ENCODE measurements at places on chromosomes 2 and 18. TPM values are rescaled to one million over a fixed set of nuclear protein-coding genes. Genes with fewer than 3 reads are reported as not detected.

DNA sequence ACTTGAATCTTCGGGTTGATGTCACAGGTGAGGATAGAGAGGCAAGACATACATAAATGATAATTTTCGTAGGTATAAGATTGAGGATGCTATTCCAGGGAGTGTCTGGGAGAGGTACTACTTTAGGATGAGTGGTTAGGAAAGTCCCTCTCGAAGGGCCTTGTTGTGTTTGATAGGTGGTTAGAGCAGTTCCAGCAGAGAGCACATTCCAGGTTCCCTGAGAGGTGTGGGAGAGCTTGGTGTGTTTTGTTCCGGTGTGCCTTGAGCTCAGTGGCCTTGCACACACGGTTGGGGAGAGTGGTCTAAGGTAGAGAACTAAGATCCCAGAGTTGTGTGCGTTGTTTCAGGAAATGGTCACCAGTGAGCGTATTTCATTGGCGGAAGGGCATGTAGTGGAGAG lies 191.4 kb downstream of the ZNF407 start:
- no peak for DNase-seq

DNA sequence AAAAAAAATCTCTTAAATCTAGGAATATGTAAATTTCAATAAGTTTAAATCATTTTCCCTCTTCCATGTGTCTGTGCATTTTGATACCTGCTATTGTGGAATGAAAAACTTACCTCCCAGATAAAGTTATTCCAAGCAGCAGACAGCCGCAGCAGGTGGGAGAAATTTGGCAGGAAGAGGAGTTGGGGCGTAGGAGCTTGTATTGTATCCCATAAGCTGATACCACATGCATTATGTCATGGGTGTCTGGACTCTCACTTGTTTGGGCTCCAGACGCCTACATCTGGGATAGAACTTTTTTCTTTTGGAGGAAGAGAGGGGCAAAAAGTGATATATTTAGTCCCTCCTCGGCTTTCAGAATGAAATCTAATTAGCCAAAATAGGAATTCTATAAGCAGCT lies 59.3 kb upstream of the TCF4 start:
- DNase-seq: no peak

- no peak for DNase-seq
These were observed 105.1 kb upstream of the PXDN start for GRCh38 chr2:1849450-1849849.

DNA sequence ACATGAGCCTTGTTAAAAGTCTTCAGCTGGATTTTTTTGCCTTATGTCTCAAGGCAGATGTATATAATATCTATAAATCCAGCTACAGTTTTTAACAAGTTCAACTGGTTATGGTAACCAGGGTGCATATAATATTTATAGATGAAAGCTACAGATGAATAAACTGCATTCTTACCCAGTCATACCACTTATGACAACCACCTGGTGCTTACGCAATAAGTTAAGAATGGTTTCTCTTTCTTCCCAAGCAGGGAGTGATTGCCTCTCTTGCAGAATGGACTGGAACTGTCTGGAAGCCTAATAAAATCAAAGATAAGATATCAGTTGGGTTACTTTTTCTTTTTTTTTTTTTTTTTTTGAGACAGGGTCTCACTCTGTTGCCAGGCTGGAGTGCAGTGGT lies 19.6 kb downstream of the DHX57 start:
- no peak for DNase-seq

GRCh38 chr2:173412628-173413027 lies 58.0 kb downstream of the CDCA7 start:
- no peak for DNase-seq

DNA sequence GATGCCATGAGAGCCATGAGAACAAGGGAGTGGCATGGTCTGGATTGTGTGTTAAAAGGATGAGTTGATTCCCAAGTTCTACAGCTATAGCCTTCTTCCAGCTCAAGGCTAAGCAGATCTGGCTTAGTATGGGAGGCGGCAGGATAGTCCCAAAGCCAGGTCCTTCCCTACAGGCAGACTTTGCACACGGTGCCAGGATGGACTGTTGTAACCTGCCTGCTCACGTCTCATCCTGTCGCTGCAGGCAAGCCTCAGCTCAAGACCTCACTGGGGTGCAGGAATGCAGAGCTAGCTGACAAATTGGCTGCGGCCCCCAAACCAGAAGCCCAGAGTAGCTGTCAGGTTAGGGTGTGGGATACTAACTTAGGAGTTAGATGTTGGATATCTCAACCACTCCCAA lies 28.8 kb upstream of the IGFBP5 start:
- no peak for DNase-seq

DNA sequence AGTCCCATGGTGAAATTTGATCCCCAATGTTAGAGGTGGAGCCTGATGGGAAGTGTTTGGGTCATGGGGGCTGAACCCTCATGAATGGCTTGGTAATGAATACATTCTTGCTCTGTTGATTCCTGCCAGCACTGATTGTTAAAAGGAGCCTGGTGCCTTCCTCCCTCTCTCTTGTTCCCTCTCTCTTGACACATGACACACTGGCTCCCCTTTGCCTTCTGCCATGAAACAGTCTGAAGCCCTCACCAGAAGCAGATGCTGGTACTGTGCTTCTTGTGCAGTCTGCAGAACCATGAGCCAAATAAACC lies 30.6 kb upstream of the EPC2 start:
- peak; percentile 83 for DNase-seq

DNA sequence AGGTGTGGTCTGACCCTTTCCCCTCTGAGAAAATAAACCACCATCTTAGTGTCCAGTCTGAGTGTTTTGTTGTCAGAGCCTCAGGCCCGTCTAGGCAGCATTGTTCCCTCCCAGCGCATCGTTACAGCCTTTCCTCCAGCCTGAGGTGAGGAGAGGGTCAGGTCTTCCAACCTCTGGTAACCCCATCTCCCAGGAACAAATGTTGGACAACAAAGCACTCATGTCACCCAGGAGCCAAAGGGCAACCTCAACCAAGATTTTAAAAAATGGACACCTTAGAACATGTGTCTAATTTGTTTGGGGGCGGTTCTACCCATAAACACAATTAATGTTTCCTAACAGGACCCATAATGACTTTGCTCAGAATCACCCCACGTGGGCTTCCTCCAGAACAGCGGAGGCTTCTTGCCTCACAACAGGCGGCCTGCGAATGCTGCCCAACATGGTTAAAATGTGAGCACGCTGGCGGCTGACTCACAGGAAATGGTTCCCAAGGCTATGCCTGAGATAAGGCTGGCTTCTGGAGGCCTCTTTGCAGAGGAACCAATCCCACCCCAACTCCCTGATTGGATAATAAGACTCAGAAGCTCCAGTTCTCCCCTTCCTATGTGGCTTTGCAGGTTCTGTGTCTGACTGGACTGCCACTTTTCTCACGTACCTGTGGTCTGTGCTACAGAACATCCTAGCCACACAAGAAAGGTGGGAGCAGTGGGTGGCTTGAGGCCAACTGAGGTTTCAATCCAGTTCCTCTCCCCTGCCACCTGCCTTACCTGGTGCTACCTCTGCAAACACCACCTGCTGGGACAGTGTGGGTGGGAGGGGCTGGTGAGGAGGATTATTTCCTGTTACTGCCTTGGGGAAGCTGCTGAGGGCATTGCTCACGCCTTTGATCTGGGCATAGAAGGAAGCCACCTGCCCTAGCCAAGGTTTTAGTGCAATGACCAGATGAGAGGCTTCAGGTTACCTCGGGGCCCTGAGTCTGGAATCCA lies 108.8 kb downstream of the B3GNT2 start:
- DNase-seq: peak; percentile 87

GRCh38 chr2:86393521-86394491 lies 47.4 kb upstream of the KDM3A start:
- DNase-seq: no peak

DNA sequence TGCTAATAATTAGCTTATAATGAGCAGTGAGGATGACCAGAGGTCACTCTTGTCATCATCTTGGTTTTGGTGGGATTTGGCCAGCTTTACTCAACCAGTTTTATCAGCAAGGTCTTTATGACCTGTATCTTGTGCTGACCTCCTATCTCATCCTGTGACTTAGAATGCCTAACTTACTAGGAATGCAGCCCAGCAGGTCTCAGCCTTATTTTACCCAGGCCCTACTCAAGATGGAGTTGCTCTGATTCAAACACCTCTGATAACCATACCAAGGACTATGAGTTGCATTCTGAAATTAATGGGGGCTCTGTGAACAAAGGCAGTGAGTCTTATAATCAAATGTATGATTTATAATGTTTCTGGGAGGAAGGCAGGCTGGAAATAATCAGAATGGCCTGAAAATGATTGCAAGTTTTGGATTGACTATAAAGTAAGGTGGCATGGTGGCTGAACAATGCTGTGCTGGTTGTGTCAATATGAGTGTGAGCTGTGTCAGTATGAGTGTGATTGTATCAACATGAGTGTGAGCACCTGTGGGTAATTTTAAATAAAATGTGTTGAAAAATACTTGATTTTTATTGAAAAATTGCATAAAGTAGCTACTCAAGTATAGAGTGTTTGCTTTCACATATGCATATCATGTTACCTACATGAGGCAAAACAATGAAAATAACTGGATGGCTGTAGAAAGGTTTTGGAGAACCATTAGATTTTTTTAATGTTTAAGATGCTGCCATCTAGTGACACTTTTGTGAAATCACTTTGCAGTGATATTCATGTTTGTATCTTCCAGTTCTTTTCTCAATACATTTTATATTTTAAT lies 103.0 kb downstream of the KYNU start:
- DNase-seq: no peak

DNA sequence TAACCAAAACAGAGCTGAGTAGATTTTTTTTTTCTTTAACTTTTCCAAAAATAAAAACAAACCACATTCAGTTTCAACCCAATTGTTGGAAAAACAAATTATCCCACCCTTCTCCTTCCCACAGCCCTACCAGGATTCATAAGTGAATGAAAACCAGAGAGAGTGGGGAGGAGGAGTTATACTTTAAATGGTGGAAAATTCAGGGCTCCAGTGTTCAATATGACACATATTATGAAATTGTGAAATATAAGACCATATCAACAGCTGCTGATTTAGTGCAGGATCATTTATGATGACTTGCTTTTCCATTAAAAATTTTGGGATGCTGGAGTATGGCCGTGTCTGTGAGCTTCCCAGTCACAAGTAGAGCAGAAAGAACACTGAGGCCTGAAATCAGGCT lies 26.7 kb downstream of the COLEC12 start:
- no peak for DNase-seq

GRCh38 chr2:168003876-168004275 lies 243.5 kb downstream of the STK39 start:
- no peak for DNase-seq

GRCh38 chr2:156132130-156132529 lies 200.4 kb downstream of the NR4A2 start:
- no peak for DNase-seq

- no peak for DNase-seq
These were observed 349.5 kb downstream of the IRS1 start for GRCh38 chr2:226450141-226450540.

DNA sequence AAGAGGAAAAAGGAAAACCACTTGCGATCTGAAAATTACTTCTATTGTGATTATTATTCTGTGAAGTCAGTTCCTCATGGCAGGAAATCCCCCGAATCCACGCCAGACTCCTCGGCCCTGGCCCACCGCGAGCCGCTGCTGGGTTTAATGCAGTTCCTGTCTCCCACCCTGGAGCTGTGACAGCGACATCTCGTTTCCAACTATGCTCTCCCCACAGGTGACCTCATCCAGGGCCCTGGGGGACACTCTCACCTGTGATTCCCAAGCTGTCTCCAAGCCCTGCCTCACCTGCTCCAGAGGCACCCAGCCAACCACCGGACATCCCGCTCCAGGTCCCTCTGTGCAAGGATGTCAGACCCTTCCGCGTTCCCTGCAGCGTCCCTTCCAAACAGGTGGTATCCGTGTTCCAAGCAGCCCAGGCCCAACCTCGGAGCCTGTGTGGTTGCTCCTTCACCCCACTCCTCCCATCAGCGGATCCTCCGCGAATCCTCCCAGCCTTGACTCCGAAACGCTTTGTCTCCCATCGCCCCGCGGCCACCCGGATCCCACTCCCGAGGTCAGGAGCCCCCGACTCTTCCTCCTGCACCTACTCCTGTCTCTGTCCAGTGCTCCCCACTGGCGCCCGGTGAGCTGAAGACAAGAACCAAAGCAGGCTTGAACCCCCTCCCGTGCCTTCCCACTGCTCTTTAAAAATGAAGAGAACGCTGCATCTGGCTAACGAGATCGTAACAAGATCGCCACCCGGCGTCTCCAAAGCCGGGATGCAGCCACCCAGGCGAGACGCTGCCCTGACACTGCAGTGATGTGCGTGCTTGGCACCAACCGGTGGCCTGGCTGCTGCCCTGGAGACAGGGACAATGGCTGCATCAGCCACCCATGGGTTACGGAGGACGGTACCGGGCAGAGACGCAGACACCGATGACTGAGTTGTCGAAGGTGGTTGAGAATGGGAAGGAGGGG lies 96.5 kb downstream of the NDUFA10 start:
- peak; percentile 64 for DNase-seq

DNA sequence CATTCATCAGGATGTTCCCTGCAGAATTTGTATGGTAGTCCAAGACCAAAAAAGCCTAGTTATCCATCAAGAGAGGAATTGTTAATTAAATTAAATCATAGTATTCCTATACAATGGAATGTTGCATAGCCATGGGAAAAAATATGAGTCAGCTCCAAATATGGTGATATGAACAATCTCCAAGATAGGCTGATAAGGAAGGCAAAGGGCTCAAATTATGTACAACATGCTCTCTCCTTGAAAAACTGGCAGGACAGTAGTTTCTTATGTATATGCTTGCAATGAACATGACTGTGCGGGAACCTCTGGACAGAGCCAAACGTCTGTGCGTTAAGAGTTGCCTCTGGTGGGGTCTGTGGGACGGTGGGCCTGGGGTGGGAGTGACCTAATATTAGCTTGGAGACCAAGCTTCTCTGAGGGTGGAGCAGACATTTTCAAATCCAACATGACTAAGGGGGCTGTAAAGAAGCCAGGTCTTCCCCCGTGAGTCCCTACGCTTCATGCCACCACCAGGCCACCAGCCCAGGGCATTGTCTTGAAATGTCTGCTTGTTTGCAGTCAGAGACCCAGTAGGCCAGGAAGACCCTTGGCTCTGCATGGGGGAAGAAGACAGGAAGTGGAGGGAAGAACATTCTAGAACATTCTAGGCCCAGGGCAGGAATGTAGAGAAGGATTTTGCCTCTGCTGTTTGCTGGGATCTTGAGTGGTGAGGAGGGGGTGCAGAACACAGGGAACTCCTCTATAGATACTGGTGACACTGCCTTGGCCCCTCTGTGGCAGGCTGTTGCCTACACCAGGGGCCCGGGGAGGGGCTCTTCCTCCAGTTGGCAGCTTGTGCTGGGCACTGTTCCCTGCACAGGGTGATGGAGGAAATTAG lies 244.0 kb upstream of the HS6ST1 start:
- DNase-seq: no peak

GRCh38 chr2:136378712-136379595 lies 261.0 kb upstream of the CXCR4 start:
- peak; percentile 90 for DNase-seq

- DNase-seq: peak; percentile 75
These were observed 21.5 kb downstream of the GPR155 start for GRCh38 chr2:174465327-174465726.

Gene CHST10
- 10.0 TPM for total RNA-seq

Gene RAX
- 5.3 TPM for total RNA-seq

Gene DNAJC5G
- total RNA-seq: not detected

Gene SERPINB4
- not detected for total RNA-seq

Gene TACR1
- 0.14 TPM for total RNA-seq

Gene ZNF513
- 31.4 TPM for total RNA-seq

Gene NETO1
- total RNA-seq: 4.2 TPM

Gene IL37
- total RNA-seq: not detected

Gene RESP18
- not detected for total RNA-seq

Gene GREB1
- 106 TPM for total RNA-seq

Gene PRKAG3
- not detected for total RNA-seq

Gene FLACC1
- 1.1 TPM for total RNA-seq
